Gastrocnemius medialis (tissue), 4 donors: ENCODE measurements at places on chromosomes 11 and 22.

- H3K27ac ChIP-seq: no peak overlapping the region
- H3K36me3 ChIP-seq: no peaks in the 10 kb centered on the region
- no peak for DNase-seq
- H3K4me1 ChIP-seq: peaks cover 4% of the 10 kb centered on the region
- H3K4me3 ChIP-seq: no peak overlapping the region
These were observed 150.7 kb downstream of the PKNOX2 start for GRCh38 chr11:125315079-125315740.

DNA sequence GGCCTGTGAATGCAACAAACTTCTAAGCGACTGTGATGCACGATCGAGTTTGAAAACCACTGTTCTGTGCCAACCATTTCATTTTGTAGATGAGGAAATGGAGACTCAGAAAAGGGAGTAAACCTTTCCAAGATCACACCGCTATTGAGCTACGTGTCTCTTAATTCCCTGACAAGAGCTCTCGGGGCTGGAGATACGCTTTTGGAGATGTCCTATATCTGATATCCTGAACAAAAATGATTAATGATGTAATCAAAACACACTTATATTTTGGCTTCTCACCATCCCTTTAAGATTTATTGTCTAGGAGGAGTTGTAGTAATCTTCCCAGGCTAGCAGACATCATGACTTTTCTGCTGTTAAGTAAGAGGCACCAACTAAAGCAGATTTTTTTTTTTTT lies 1.7 kb upstream of the PARVA start:
- DNase-seq: no peak
- no peak overlapping the region for H3K4me3 ChIP-seq
- peak overlapping the region; percentile 72 for H3K27ac ChIP-seq
- H3K27me3 ChIP-seq: no peaks in the 10 kb centered on the region
- peaks cover 15% of the 10 kb centered on the region for H3K4me1 ChIP-seq
- H3K36me3 ChIP-seq: no peaks in the 10 kb centered on the region

DNA sequence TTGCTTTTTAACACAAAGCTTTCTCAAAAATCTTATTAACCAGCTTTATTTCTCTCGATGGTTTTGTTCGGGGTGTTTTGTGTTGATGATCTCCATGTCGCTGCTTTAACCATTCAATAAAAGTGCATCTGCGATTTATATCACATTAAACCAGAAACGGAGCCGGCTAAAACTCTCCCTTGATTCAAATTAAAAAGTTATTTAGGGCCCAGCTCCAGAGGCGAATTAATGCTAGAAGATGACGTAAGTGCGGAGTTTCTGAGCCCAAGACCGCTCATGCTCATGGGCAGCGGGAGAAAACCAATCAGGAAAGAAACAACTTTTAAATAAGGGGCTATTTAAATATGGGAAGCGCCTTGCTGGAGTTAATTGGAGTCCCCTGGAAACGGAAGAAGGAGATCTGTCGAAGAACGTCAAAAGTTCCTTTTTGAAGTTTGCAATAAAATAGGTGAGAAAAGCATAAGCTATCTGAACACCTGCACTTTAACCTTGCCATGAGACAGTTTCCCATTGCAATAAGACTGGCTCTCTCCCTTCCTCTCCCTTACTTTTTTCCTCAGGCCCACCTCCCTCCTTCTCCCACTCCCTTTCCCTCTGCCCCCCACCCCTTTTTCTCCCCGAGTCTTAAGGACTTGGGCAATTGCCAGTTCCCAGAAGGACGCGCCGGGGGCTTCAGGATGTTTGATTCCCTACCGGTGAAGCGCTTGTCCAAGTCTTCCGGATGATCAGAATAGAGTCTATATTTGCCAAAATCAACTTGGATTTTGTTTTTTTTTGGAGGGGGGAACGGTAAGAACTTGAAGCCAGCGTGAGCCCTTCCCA lies 1.9 kb upstream of the DBX1 start:
- peaks cover 17% of the 10 kb centered on the region for H3K4me1 ChIP-seq
- peaks cover 87% of the 10 kb centered on the region for H3K27me3 ChIP-seq
- no peak for DNase-seq
- H3K27ac ChIP-seq: no peak overlapping the region

DNA sequence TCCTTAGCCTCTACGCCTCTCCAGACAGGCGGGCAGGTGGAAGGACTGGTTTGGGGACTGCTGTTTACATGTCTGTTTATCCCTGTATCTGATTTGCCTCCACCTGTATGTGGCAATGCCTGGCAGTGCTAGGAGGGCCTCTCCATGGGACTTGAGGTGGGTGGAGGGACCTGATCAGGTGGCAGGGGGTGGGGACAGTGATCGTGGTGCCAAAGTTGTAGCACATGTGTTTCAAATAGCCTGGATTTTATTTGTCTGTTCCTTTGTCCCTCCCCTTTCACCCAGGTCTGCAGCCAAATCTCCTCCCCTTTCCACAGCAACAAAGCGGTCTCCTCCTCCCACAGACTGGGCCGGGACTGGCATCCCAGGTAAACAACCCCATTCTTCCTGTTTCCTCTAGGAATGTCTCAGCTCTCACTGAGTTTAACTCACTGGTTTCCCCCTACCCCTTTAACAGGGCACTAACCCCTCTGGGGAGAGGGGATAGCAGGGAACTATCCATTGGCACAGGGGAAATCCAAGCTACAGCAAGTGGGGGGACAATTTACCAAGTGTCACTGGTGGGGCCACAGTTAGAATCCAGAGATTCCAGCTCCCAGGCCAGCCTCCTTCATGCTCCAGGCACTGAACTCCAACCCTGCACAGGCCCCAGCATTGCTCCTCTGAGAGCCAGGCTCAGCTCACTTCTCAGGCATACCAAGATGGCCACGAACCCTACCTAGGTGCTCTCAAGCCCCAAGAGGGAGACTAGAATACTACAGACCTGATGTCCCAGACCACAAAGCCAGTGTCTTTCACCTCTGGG lies 22.9 kb upstream of the TLCD5 start:
- H3K27me3 ChIP-seq: no peaks in the 10 kb centered on the region
- no peak for DNase-seq
- H3K36me3 ChIP-seq: no peaks in the 10 kb centered on the region
- H3K27ac ChIP-seq: no peak overlapping the region
- no peaks in the 10 kb centered on the region for H3K4me1 ChIP-seq

DNA sequence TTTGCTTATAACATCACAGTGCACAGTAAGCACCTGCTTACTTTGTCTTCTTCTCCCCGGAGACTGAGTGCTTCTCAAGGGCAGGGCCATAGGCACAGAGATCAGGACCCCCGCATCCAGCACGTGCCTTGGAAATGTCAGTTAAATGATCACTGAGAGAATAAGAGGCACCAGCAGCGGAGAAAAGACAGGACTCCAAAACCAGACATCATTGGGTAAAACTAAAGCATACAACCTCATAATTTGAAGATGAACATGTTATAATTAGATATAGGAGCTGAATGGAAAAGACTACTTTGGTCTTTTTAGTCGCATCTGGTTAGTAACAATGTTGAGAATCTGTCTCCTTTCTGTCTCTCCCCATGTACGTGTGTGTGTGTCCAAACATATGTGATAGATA lies 1279.9 kb downstream of the LRRC4C start:
- no peaks in the 10 kb centered on the region for H3K36me3 ChIP-seq
- no peak overlapping the region for H3K27ac ChIP-seq
- no peak for DNase-seq
- H3K4me1 ChIP-seq: no peaks in the 10 kb centered on the region
- H3K4me3 ChIP-seq: no peak overlapping the region

DNA sequence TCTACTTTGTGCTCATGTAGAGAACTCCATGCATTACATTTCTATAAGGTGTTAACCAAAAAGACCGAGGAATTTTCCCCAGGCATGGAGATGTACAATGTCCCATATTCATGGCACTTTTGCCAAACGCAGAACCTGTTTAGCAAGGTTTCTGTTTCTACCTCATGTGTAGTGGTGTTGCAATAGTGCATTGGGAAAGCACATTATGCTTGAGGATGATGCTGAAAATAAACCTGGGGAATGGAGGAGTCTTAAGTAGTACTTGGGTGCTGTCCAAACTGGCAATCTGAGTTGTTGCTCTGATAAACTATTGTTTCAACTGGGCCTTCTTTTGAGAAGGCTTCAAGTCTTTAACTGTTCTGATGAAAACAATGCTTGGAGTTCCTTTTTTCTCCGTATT lies 11.5 kb upstream of the MUC15 start:
- H3K27ac ChIP-seq: no peak overlapping the region
- no peak overlapping the region for H3K4me3 ChIP-seq
- H3K4me1 ChIP-seq: no peaks in the 10 kb centered on the region
- no peaks in the 10 kb centered on the region for H3K36me3 ChIP-seq
- DNase-seq: no peak

- no peak overlapping the region for H3K27ac ChIP-seq
- no peaks in the 10 kb centered on the region for H3K36me3 ChIP-seq
- no peaks in the 10 kb centered on the region for H3K27me3 ChIP-seq
- no peak overlapping the region for H3K4me3 ChIP-seq
These were observed 72.3 kb upstream of the CHRM4 start for GRCh38 chr11:46463701-46464421.

DNA sequence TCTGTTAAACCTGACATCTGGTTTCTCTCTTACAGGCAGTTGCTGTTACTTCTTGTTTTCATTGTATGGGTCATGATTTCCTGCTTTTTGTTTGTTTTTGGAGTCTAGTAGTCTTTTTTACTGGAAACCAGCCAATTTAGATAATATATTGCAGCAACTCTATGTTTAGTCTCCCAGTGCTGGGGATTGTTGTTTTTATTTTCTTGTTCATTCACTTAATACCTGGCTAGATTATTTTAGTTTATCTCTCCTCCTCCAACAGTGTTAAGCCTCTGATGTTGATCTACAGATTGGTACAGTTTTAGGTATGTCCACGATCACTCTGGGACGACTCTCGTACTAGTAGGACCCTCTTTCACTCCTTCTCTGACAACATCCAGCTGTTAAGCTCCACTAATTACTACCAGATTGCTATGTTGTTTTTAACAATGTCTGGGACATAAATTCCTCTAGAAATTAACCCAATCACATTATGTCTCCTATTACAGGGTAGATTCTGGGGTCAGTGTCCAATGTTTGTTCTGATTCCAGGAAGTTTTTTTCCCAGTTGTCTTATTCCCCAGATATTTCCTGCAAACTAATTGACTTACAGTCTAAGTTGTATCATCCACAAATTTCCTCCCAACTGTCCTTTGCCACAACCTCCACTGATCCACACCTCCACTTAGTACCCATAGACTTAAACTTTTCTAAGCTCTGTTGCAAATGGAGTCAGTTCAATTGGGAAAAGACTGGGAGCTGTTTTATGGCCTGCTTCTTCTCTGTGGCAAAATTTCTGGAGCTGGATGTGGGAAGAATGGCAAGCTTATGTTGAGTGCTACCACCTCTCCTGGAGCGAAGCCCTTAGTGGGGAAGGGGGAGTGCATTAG lies 1280.6 kb upstream of the CNTN5 start:
- H3K27ac ChIP-seq: no peak overlapping the region
- H3K27me3 ChIP-seq: no peaks in the 10 kb centered on the region
- H3K4me1 ChIP-seq: peaks cover 4% of the 10 kb centered on the region
- H3K36me3 ChIP-seq: no peaks in the 10 kb centered on the region
- no peak overlapping the region for H3K4me3 ChIP-seq
- no peak for DNase-seq

DNA sequence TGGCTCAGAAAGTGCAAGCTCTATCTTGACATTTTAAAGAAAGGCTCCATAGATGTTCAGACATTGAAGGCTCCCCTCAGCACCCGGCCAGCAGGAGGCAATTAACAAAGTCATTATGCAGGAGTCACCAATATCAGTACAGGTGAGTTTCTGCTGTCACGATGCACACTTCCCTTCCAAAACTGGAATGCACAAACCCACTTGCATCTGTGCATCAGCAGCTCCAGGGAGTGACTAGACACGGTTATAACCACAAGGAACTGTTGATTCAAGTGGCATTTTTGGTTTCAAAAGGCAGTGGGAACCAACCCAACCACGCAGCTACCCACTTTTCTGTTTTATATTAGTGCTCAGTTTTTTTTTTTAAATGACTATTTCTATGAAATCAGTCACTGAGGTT lies 293.9 kb upstream of the NARS2 start:
- H3K4me1 ChIP-seq: no peaks in the 10 kb centered on the region
- H3K27me3 ChIP-seq: no peaks in the 10 kb centered on the region
- no peak overlapping the region for H3K27ac ChIP-seq
- no peak overlapping the region for H3K4me3 ChIP-seq

- H3K27ac ChIP-seq: no peak overlapping the region
- no peak for DNase-seq
- H3K4me1 ChIP-seq: no peaks in the 10 kb centered on the region
- H3K4me3 ChIP-seq: no peak overlapping the region
These were observed 23.7 kb downstream of the HTR3B start for GRCh38 chr11:113928311-113928710.

DNA sequence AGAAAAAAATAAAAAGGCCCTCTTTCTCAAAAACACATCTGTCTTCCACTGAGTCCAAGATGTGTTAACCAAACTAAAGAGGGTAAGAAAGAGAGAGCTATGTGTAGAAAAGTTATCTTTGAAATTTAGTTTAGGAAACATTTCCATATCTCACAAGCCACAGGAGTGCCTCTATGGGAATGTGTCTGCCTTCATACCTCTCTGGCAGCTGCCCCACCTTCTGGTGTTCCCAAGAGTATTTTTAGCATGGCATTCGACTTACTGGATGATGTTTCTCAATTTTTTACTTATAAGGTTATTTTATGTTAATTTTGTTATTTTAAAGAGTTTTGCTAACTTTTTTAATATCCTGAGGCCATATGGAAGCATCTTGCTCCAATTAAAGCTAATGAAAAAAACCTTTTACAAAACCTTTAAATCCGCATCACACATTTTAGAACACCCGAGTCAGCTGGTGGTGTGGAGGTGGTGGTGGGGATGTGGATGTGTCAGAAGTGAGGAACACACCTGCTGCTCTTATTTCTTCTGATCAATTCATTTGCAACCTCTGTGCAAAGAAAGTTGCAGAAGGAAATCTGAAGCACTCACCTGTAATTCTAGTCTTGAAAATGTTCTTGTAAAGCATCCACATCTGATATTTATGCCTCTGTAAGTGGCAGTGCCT lies 112.2 kb downstream of the NCAM1 start:
- DNase-seq: no peak
- H3K27me3 ChIP-seq: no peaks in the 10 kb centered on the region
- no peak overlapping the region for H3K27ac ChIP-seq
- H3K36me3 ChIP-seq: no peaks in the 10 kb centered on the region
